ENCODE measurements at places on chromosomes 5 and 9.

DNA sequence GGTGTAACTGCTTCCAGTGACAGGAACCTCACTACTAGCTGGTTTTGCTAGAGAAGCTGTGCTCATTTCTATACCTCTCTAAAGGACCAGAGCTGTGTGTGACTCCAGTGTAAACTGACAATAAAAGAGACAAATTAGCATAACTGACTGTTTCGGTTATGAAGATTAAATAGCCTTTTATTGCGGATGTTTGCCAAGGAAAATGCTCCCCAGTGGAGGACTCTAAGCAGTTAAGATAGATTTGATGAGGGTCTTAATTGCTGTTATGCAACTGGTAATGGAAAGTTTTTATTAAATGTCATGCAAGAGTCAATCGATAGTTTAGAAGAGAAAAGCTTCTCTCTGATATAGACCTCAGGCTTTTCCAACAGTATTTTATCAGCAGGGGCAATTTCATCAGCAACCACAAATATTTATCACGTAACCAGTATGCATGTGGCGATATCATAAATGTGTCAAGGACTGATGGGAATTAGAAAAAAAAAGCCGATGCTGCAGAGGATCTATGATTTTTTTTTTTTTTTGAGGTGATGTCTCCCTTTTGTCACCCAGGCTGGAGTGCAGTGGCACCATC is 275.2 kb upstream of the DMAC1 start:
- no peak for DNase-seq

- no peak for DNase-seq
Observed at GRCh38 chr9:129575818-129576217, 45.1 kb downstream of the C9orf50 start.

DNA sequence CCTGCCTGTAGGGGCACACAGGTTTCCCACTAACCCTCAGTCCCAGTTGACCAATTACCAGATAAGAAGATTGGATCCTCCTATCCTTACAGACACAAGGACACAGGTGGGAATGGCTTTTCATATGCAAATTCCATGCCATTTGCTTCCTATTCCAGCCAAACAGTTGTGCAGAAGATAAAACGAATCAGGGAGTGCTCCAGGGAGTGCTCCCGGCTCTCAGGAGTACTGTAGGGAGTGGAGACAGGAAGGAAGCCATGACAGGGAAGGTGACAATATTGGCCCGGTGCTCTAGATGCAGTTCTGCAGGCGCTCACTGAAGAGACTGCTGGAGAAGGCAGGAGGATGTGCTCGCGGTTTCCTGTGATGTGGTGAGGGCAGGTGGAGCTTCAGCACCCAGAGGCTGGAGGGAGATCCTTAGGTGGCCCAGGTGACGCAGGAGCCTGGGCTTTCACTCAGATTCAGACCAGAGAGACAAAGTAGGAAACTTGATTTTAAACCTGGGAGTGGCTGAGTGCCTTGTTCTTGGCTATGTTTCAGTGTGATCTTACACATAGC is 260.0 kb downstream of the AUH start:
- no peak for DNase-seq

DNA sequence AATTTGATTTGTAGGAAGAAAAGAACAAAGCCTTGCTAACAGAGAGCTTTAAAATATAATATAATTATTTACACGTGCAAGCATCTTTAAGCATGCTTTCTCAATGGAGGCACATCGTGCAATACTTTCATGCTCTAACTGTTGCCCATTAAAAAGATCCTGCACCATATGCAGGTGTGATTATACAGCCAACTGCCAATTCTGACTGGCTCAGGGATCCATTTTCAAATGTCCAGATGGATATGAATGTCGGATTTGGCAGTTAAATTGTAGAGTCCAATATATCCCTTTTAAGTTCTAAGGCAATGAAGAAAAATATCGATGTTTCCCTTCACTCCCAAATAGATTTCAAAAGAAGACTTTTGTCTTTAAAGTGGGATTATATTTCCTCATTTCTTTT is 416.4 kb upstream of the CD180 start:
- DNase-seq, result no peak

- no peak for DNase-seq
Observed at GRCh38 chr5:77076961-77077828, 9.9 kb downstream of the ZBED3 start.

DNA sequence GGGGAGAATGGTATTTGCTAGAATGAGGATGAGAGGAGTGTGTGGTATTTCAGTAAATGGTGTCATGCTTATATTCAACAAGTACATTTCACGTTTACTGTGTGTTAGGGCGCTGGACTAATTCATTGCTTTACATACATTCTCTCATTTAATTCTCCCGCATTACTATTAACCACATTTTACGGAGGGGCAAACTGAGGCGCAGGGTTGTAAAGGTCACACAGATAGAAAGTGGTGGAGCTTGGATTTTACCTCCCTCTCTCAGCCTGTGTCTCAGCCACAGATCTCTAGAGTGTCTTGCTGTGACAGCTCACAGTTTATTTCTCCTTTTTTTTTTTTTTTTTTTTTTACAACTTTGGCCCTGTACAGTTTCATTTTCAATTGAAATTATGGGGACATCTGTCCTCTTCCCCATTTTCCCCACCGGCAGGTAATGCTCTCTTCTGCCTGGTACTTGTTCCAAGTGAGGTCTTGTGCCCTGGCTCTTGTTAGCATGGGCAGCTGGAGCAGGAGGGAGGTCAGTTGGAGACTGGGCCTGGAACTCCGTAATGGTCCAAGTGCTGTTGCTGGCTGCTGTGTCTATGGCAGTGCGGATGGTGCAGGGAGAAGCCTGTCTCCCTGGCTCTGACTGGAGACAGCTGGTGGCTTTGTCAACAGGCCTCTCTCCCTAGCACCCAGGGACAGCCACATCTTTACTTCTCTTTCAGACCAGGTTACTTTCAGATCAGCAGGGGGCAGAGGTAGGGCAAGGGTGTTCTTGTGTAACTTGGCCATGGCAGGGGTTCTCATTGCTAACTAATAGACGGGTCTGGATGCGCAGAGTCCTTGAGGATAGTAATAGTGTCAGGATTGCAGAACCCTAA is 20.5 kb upstream of the NDST1 start:
- DNase-seq, result no peak

- DNase-seq, result no peak
Observed at GRCh38 chr5:53321073-53321472, 159.4 kb upstream of the FST start.

GRCh38 chr9:116090030-116090770 is 63.4 kb upstream of the PAPPA start:
- DNase-seq, result no peak

- DNase-seq, result no peak
Observed at GRCh38 chr9:81375187-81376100, 313.9 kb downstream of the TLE1 start.

GRCh38 chr9:7227951-7228350 is 470.2 kb downstream of the KDM4C start:
- DNase-seq, result no peak

DNA sequence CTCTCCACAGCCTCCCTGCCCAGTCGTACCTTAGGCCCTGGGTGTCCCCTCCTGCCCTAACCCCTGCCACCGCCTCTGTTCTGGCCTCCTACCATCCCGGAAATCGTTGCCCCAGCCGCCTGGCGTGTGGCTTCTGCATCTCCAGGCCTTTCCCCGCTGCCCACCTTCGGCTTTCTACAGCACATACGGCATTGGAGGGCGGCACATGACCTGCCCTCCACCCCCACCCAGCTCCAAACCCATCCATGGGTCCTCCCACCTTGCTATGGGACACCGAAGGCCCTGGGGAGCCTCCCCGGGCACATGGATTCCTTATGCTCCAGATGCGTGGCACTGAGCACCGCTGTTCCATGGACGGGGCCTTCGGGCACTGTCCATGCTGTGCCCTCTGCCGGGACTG is 32.0 kb downstream of the FGF18 start:
- no peak for DNase-seq

GRCh38 chr5:88404405-88404804 is 135.8 kb upstream of the TMEM161B start:
- DNase-seq, result no peak

- DNase-seq, result no peak
Observed at GRCh38 chr5:145903867-145904266, 31.1 kb upstream of the GRXCR2 start.

DNA sequence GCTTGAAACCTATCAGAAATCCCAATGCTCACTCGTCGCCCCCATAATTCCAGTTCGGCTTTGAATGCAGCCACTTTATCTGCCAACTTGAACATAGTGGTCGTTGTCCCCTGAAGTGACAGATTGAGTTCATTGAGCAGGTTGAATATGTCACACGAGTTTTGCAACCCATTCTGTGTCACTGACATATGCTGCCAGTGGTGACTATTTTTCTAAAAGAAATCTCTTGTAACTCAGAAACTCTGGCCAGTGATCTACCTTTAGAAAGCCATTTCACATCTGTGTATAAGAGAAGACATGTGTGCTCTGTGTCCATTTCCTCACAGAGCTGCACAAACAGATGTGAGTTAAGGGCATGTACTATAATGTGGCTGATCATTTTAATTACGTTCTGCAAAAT is 47.0 kb upstream of the LARP1 start:
- no peak for DNase-seq

- no peak for DNase-seq
Observed at GRCh38 chr5:1962619-1963355, 80.1 kb upstream of the IRX4 start.

DNA sequence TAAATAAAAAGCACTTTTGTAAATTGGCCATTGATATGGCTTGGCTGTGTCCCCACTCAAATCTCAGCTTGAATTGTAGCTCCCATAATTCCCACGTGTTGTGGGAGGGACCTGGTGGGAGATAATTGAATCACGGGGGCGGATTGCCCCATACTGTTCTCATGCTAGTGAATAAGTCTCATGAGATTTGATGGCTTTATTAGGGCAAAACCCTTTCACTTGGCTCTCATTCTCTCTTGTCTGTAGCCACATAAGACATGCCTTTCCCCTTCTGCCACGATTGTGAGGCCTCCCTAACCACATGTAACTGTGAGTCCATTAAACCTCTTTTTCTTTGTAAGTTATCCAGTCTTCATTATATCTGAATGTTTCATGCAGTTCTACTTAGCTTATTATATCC is 153.2 kb downstream of the TARS1 start:
- DNase-seq, result no peak

DNA sequence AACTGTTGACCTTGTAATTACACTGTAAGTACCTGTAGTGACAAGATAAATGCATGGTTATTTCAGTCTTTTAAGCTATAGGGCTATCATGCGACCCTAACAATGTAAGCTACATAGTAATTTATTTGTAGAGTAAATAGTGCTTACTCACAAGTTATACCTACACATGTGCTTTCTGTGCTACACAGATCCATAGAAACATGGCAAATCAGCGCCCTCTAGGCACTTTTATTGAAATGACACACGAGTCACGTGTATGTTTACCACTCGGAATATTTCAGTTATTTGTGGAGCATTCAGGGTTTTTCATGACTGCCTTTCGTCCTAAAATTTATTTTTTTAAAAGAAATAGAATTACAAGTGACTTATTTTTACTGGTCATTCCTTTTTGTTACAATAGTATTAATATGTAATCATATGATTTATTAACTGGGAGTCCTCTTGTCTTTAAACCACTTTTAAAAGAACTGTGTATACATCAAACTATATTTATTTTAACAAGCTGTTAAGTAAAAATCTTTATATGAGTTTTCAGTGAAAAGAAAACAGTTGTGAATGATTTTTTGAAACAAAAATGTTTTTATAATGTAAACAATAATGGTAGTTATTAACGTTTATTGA is 1242.3 kb upstream of the WWC1 start:
- DNase-seq, result peak; percentile 5

GRCh38 chr5:73104326-73104725 is 16.0 kb upstream of the TMEM171 start:
- no peak for DNase-seq

GRCh38 chr5:116788851-116789403 is 214.3 kb upstream of the SEMA6A start:
- DNase-seq, result no peak

DNA sequence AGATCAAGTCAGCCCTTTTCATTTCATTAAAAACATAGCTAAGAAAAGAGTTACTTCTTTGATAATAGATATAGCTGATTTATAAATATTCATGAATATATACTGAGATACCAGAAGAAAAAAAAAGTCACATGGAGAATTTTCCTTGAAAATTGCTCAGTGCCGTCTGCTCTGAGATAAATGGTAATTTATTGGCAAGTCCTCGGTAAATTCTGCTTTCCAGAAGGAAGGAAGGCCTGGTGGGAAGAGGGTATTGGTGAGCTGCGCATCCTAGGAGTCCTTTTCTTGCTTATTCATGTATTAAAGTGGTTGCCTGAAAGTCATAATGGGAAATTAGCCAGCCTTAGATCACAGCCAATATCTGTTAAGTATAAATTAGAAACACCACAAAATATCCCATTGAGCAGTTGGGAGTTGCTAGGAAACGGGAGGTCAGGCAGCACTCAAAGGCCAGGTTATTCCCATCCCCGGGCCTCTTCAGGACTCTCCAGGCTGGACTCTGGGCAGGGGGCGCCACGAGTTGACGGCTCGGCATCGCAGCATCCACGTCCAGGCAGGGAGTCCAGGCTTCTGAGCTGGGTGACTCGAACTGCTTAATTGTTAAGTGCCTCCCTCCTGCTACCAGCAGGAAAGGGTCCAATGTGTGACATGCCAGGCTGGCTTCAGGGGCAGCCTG is 116.7 kb upstream of the RETREG1 start:
- no peak for DNase-seq

DNA sequence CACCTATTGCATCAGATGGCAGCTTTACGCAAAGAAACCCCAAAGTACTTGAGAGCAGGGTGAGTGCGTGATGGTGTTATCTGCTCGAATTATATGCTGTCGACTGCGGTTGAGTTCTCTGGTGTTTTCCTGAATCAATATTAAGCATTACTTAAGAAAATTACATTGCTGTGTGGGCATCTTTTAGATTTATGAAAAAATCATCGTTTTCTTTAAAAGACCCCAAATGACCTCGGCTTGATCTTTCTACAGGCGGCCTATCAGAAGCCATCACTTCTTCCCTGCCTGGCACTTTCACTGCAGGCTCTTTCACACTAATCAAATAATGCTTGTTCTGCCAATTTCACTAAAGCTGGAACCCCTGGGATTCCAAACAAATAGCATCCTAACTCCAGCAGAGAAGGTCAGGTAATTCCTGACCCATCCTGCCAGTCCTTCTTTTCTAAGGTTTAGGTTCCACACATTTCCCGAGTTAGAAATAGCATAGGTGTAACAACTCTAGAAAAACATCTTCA is 1.7 kb downstream of the UBE2QL1 start:
- no peak for DNase-seq

DNA sequence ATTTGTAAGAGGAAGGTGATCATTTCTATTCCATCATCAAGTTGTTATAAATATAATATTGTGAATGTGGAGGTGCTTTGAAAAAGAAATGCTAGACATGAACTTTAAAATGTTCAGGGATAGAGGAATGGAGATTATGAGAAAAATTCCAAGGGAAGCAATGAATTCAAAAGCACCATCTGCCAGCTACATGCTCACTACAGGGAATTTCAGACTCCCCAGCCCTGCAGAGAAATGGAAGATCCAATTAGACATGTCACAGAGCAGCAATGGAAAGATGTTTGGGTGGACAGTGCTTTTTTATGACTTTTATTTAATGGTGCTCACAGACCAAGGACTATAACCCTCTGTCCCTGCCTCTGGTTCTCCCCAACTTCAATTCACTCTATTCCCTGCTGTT is 209.7 kb downstream of the ESM1 start:
- no peak for DNase-seq

- DNase-seq, result no peak
Observed at GRCh38 chr5:134398609-134399155, 13.0 kb downstream of the CDKN2AIPNL start.
